ENCODE measurements at places on chromosomes 7 and 10.

GRCh38 chr7:138944592-138944991, 36.6 kb downstream of the KIAA1549 start:
- no peak for DNase-seq

DNA sequence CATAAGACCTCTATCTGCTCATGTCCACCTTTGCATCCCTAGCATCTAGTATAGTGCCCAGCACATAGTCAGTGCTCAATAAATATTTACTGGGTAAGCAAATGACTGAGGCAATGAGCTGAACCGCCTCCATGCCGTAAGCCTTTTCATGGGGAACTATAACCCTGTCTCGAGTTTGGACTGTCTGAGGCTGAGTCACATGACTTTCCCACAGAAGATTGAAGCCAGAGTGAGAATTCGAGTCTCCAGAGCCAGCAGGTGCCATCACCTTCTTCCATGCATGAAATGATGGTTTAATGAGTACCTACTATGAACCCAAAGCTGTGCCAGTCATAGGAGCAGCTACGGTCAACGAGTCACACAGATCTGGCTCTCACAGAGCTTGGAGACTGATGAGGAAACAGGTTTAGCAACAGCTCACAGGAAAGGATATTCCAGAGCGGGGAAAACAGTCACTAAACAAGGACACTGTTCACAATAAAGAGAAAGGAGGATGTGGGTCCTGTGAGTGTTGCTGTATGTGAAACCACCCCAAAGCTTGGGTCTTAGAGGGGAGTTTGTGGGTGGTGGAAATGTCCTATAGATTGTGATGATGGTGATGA, 75.2 kb downstream of the TEX36 start:
- DNase-seq, result no peak

GRCh38 chr7:16212610-16213009, 208.7 kb downstream of the CRPPA start:
- no peak for DNase-seq

GRCh38 chr7:149881328-149882247, 7.8 kb downstream of the ATP6V0E2 start:
- no peak for DNase-seq

- no peak for DNase-seq
Observed at GRCh38 chr10:791639-792038, 102.2 kb upstream of the DIP2C start.

- DNase-seq, result no peak
Observed at GRCh38 chr7:128236924-128237586, 4.0 kb upstream of the LEP start.

- no peak for DNase-seq
Observed at GRCh38 chr7:103632005-103632639, 186.1 kb upstream of the SLC26A5 start.

DNA sequence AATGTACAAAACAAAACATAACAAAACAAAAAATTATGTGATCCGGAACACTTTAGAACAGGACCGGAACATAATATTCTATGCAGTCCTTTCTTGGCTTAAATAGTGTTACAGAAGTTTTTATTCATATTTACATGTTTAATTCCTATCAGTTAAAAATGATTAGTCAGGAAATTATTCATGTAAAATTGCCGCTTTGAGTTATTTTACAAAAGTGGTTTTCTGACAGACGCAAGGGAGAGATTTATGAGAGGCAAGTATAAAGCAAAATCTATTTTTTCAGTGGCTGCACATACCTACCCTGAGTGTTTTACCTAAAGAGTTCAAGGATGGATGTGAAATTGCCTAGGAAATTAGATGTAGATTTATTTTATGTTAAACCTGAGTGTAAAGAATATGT, 230.7 kb upstream of the DKK1 start:
- no peak for DNase-seq

Measured in right hindlimb (tissue), 1 donor.